ENCODE measurements at places on chromosomes 6 and 20.

- no peak for DNase-seq
These were observed 23.6 kb upstream of the NR2E1 start for GRCh38 chr6:108142240-108142639.

DNA sequence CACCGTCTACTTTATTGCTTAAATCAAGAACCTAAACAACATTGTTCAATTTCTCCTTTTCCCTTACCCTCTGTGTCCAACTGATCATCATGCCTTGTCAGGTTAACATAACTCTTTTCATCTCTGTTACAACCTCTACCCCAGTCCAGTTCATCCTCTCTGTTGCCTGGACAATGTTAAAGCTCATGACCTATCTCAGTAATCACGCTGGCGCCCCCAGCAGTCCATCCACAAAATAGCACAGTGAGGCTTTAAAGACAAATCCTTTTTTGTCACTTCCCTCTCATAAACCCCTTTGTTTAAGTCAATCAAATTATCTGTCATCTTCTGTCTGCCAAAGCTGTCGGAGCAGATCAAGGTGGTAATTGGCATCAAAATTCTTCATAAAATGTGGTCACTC is 140.1 kb downstream of the QKI start:
- peak; percentile 70 for DNase-seq

- no peak for DNase-seq
These were observed 367 bp downstream of the C6orf62 start for GRCh38 chr6:24718449-24719124.

DNA sequence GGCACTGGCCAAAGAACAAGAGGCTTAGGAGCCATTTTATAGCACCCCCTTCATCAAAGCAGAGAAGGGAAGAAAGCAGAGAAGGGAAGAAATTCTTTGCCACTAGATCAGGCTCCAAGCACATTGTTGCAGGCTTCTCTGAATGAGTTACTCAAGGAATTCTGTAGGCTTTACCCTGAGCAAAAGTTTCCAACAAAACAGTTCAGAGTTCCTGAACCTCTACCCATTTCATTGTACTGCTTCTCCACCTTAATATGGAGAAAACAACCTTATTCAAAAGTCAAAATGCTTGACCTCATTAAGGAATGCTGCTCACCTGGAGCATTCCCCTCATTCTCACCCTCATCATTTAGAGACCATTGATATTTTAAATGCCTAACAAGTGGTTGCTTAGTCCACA is 115.5 kb upstream of the LOC128125822 start:
- peak; percentile 87 for DNase-seq

- no peak for DNase-seq
These were observed 11.5 kb downstream of the SPAG4 start for GRCh38 chr20:35627121-35627520.

GRCh38 chr6:81897793-81898192 is 145.3 kb upstream of the TENT5A start:
- no peak for DNase-seq

DNA sequence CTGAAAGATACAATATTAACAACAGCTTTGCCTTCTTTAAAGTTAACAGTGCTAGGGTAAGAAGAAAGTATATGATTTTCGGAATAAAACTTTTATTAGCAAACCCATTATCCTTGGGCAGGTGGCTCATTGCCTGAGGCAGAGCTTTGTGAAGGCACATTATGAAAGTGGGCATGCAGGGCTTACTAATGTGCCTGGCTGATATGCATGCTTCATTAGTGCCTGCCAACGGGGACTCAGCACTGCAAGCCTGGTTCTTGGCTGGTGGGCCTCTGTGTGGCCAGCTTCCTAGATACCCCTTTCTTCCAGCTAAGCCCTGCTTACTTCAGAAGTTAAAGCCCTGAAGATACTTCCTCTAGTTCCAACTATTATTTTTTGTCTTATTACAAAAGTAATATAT is 481.6 kb downstream of the ADGRB3 start:
- no peak for DNase-seq

DNA sequence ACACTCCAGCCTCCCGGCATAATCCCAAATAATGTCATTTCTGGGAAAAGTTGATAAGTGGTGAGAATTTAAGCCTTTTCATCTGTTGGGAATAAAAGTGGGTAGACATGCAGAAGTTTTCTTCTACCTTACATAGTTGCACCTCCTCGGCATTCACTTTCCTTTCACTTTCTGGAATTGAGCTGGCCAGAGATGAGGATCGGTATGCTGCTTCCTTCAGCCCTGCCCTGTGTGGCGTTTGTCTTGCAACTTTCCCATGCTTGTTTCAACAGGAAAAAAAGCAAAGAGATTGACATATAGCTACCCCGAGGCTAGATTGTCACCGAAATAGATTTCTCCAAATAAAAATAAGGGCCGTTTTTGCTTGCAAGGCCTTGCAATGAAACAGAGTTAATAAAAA is 65.8 kb upstream of the JAG1 start:
- DNase-seq = no peak

- DNase-seq = no peak
These were observed 160.7 kb downstream of the DLL1 start for GRCh38 chr6:170130201-170130621.

DNA sequence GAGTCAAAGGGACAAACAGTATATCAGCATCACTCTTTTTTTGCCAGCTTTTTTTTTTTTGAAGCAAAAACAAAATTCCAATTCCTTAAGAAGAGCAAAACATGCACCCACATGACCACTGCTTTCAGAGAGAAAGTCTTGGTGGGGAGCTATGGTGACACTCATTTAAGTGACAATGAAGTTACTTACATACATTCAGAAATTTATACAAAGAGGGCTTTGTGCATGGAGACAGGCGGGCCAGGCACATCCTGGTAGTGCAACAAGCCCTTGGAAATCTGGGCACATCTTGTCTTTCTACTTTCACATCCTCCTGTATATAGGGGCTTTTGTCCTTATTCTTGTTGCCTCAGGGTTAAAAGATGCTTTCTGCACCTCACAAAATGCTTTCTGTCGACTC is 55.9 kb downstream of the IL22RA2 start:
- no peak for DNase-seq

Measured in trophoblast cell (in vitro differentiated cells and primary cell).